Cardiac fibroblast (primary cell): ENCODE measurements at places on chromosomes 5 and 9.

GRCh38 chr5:144638787-144639186, 468.1 kb downstream of the KCTD16 start:
- no peak for DNase-seq

DNA sequence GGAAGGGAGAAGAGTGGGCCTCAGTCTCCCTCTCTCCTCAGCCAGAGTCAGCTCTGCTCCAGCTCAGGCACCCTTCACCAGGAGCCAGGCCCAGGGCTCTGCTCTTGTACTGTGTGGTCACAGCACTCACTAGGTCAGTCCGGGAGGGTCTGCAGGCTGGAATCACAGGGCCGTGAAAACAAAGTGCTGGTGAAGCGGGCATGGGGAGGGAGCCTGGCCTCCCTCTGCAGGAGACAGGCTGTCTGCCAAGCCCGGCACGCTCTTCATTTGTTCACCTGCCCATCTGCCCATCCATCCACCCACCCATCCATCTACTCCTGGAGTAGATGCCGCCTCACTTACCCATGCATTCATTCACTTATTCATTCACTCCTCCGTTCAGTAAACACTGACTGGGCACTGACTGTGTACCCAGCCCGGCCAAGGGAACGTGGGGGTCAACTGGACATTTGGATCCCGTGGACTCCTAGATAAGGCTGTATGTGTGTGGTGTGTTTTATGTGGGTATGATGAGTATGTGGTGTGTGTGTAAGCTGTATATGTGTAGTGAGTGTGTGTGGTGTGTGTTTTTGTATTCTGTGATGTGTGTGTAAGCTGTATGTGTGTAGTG, 3.6 kb downstream of the SPAAR start:
- no peak for DNase-seq

DNA sequence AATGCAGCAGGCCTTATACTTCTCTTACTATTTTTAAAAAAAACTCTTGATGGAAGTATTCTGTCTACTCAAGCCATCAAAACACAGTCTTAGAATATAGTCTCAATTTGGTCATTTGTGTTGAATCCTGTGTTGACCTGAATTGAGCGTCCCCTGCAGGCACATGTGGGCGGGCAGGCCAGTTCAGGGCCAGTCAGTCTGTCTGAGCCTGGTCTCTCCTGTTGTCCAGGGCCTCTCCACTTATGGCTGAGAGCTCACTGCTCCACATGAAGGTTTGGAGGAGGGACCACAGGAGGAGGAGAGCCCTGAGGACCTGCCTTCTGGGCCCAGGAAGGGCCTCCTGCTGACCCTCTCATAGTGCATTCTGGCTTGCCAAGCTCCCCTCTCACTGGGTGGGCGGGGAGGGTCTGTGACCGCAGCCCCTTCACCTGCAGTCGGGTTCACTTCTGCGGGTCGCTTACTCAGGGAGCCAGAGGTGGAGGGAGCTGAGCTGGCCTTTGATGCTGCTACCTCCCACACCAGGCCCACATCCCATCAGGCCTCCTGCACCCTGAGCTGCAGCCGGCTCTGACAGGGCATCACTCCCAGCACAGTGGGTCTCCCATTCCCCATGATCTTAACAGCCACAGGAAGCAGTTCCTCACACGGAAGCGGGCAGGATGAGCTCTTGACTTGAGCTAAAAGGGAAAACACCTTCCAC, 178.2 kb upstream of the S1PR3 start:
- DNase-seq, result no peak

- DNase-seq, result no peak
These were observed 283.2 kb downstream of the SH3GL2 start for GRCh38 chr9:17862101-17862500.

DNA sequence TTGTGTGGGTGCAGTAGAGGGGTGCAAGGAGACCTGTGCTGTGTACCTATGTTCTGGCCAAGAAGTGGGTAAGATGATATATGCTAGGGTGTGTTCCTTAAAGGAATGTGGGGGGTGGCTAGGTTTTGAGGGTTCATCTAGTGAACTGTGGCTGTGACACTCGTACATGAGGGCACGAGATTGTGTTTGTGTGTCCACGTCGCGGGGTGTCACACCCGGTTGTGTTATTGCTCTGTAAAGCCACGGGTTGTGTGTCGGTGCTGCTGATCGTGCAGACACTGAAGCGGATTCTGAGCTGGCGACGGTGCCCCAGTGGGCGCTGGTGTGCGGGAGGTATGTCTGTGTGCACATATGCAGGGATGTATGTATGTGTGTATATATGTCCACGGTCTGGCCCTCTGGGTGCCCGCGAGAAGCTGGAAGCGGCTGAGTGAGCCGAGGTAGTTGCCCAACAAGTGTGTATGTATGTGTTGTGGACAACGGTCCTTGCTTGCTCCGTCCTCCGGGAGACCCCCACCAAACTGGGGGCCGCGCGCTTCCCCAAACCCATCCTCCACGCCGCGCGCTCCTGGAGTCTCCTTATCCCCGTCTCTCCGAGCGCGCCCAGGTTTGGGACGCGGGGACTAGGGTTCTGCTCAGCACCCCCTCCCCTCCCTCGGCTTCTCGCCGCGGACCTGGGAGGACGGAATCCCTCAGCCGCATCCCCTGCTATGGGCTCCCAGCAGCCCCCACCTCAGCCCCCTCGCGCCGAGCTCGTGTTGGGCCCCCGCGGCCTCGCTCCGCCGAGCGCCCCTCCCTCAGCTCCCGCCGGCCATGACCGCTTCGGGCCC, 639 bp downstream of the PCDH1 start:
- DNase-seq, result peak; percentile 34

GRCh38 chr9:15192856-15193255, 114.2 kb downstream of the TTC39B start:
- DNase-seq, result no peak

GRCh38 chr5:68757006-68757405, 336.8 kb upstream of the SLC30A5 start:
- DNase-seq, result no peak

- DNase-seq, result no peak
These were observed 151.0 kb downstream of the GADD45G start for GRCh38 chr9:89755821-89756220.

DNA sequence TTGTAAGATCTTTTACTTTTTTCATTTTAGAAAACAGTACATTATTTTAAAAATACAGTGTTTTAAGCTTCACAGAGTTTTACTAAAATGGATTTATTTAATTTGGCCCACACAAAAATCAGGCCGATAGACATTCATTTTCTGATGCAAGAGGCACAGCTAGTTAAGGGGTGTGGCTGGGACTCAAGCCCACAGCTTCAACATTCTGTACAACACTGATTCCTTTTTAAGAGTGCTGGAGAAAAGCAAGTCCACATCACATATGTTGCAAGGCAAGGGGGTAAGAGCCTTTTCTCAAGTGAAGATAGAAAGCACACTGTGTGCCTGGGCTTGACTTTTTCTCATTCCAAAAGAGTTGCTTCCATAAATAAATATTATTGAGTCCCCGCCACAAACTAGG, 195.9 kb downstream of the RFK start:
- DNase-seq, result peak; percentile 54

GRCh38 chr9:113298924-113299770, 4.0 kb downstream of the RNF183 start:
- no peak for DNase-seq
